ENCODE measurements at places on chromosomes 2 and 18.

DNA sequence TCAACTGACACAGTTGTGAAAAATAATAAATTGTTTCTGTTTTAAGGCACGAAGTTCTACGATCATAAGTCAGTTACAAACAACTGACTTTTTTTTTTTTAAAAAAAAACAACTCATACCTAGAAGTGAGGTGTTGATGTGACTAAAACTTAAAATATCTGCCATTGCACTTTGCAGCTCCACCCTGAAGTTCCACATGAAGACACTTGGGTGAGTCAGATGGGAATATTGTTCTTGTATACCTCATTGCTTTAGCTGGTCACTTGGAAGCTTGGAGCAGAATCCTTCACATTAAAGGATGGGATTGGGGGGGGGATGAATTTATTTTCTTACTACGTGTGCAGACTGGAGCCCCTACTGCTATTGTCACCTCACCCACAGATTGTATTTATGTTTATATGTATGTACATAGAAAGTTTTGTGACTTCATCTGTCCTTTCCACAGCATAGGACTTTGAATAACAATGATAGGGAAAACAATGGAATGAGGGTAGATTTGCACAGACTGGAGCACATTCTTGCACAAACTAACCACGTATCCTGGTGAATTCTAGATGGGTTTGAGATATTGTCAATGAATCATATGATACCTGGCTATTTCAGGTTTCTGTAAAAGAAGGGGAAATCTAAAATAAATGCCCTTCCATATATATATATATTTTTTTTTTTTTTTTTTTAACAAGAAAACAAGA, 57.9 kb upstream of the ARHGAP15 start:
- DNase-seq, result no peak

- DNase-seq, result no peak
These were observed 14.0 kb downstream of the ARMC9 start for GRCh38 chr2:231212329-231212845.

DNA sequence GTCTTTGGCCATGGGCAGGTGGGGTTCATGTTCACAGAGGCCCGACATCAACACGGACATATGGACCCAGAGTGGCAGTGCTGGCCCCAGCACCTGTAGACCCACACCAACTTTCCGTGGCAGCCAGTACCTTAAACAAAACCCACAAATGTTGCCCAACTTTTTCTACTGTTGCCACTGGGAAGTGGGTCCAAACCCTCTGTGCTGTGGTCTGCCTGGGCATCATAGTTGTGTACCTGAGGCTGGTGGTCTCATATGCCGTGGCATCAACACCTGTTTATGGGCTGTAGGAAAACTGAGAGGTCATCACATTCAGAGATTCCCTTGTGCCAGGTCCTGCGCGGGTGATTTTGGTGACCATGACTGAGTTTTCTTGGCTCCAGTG, 79.9 kb downstream of the SH3RF3 start:
- no peak for DNase-seq

- no peak for DNase-seq
These were observed 249.8 kb upstream of the FSHR start for GRCh38 chr2:49404108-49404507.

- no peak for DNase-seq
These were observed 70.2 kb downstream of the ACAA2 start for GRCh38 chr18:49743117-49743567.

- DNase-seq, result no peak
These were observed 109.2 kb downstream of the PTPRM start for GRCh38 chr18:7676253-7676873.

DNA sequence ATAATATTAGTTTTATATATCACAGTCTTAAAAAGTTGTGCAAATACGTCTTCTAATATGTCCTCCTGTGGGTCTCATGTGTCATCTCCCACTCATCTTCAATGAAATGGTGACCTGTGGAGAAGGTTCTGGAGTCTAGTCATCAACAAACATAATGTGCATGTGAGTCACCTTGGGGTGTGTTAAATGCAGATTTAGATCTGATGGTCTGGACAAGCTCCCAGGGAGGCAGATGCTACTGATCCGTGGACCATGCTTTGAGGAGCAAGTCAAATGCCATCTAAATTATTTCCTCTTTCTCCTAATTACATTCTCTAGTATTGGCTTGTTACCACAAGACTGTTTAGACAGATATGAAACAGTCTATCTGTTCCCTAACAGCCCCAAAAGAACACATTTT, 210.9 kb downstream of the CD226 start:
- DNase-seq, result no peak

GRCh38 chr18:49656073-49656692, 94.3 kb downstream of the LIPG start:
- DNase-seq, result no peak

DNA sequence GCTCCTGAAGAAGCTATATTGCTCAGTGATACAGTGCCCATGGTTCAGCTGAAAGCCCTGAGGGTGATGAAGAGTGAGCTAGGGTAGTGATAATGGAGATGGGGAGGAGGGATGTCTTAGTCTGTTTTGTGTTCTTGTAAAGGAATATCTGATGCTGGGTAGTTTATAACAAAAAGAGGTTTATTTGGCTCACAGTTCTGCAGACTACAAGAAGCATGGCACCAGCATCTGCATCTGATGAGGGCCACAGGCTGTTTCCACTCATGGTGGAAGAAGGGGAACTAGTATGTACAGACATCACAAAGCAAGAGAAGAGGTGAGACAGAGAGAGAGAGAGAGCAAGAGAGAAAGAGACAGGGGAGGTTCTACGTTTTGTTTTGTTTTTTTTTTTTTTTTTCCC, 417.3 kb upstream of the TRIB2 start:
- no peak for DNase-seq

GRCh38 chr2:39448169-39448502, 11.1 kb upstream of the MAP4K3 start:
- DNase-seq, result no peak

DNA sequence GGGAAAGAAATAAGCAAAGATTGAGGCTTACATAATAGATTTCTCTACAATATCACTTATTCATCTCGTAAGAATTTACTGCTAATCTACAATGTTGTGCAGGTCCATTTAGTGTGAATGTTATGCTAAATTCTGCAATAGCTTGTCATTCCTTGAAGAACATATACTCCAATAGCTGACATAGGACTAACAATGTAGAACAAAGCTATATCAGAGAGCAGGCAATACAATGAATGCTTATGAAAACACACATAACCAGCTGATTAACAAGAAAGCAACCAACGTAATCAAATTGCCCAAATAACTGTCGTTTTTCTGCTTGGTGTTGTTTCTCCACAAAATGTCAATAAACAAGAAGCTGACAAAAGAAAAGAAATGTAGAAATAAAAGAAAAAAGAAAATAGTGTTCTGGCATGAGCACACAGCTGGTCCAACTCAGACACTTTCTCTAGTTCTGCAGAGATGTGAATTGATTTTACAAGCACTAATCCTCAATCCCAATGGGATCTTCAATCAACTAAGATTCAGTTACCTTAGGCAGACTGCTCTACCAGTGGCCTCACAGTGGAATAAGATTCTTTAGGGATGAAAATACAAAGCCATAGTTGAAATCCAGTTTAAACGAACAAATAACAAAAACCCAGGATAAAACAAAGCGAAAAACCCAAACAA, 1024.7 kb upstream of the PIK3C3 start:
- DNase-seq, result no peak

GRCh38 chr2:99812426-99812825, 322.6 kb upstream of the REV1 start:
- DNase-seq, result no peak

DNA sequence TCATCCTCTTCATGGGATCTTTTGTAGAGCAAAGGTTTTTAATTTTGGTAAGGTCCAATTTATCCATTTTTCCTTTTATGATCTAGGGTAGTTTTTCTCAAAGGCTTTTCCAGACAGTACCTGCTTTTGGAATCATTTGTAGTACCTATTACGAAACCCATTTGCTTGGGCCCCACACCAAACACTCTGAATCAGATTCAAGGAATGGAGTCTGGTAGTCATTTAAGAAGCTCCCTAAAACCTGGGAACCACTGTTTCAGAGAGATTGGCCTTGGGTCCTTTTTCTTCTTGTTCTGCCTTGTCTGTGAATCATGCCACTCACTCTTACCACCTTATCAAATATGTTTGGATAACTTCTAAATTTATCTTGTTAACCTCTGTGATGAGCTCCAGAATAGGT, 40.3 kb downstream of the OSBPL6 start:
- no peak for DNase-seq

DNA sequence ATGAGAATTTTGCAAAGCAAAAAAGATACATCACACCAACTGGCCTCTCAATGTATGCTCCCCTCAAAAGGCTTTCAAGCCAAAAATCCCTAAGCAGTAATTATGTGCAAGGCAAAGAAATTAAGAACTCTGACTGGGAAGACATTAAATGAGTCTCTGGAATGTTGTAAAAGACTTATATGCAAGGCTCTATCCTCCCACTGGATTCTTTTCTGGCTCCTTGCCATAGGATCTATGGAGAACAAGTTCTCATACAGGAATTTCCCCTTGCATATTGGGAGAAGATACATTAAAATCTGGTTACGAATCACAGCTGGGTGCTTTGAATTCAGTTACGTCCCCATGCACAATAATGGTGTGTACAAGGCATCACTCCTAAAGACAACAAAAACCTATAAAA, 73.4 kb upstream of the ATL2 start:
- DNase-seq, result no peak

- DNase-seq, result no peak
These were observed 14.1 kb downstream of the DTYMK start for GRCh38 chr2:241672243-241673188.

DNA sequence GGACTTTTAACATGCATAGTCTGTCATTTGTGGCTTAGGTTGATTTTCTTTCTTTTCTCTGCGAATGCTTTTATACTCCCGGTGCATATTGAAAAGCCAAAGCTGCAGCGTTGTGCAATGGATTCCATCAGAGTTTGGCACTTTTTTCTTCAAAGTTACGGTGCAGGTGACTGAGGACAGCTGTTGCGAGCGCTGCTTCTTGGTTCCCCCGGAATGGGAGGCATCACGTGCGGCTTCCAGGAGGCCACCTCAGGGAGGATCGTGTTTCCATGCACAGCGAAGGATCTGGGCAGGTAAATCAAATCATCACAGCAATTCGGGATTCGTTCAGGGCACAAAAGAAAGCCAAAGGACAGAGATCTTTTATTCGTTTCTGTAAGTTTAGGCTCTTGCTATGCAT, 109.6 kb upstream of the ALKAL2 start:
- no peak for DNase-seq

GRCh38 chr18:59024829-59025228, 114.9 kb upstream of the SEC11C start:
- no peak for DNase-seq

DNA sequence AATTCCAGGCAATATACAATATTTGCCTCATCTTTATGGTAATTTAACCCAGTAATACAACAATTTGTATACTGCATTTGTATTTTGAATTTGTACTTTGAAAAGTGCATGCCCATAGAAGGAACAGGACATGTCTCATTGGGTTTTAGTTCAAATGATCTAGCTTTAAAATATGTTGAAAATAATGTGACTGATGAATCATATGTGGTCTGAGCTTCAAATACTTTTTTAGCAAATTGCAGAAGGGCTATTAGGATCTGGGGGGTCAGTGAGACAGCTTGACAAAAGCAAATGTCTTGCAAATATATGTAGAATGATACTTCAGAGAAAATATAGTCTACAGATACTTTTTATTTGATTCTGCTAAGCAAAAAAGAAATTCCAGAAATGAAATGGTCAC, 248.9 kb downstream of the DCC start:
- DNase-seq, result no peak

DNA sequence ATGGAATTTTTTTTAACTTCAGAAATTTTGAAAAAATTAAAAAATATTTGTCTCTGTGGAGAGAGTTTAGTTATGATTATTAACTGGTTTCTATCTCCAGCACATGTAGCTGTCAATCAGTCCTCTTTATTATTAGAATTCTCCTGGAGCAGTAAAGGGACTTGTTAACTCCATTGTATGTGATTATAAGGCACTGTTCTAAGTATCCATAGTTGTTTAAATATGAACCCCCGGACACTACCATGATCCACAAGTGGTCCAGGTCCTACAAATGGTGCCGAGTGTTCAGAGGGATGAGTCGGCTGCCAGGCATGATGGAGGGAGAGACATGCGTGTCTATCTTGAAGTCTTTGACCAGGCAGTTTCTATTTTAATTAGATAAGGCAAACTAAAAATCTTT, 492 bp downstream of the CHRNA1 start:
- DNase-seq, result no peak

- DNase-seq, result no peak
These were observed 276.7 kb downstream of the CCDC85A start for GRCh38 chr2:56460508-56460907.

- no peak for DNase-seq
These were observed 21.6 kb downstream of the BMP10 start for GRCh38 chr2:68849579-68850030.

DNA sequence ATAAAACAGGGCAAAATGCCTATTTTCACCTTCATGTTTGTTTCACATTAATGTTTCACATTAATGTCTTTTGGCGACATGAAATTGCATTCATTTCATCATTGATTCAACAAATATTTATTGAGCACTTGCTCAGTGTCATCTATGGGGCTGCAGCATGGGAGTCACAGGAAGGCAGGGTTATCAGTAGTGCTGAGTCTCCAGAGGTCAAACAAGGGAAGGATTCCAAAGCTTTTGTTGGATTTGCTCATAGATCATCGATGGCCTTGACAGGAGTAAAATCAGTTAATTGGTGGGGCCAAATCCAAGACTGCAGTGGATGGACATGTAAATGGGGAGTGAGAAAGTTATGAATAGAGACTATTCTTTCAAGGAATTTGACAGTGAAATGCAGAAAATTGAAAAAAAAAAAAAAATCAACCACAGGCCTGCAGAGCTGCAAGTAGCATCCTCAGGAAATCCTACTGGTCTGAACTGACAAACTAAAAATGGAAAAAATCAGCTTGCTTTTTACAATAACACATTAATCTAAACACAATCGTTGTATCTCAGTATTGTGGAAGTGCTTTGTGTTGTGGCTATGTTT, 1290.8 kb downstream of the DPP10 start:
- DNase-seq, result no peak

DNA sequence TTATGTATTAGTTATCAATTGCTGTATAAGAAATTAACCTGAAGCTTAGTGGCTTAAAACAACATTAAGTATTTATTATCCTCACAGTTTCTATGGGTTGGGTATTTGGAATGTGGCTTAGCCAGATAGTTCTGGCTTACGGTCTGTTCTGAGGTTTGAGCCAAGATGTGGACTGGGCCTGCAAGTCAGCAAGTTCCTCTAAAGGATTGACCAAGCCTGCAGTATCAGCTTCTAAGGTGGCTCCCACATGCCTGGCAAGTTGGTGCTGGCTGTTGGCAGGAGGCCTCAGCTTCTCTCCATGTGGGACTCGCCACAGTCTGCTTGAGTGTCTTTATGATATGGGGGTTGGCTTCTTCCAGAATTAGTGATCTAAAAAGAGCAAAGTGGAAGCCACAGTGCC, 45.0 kb upstream of the TCF4 start:
- no peak for DNase-seq

DNA sequence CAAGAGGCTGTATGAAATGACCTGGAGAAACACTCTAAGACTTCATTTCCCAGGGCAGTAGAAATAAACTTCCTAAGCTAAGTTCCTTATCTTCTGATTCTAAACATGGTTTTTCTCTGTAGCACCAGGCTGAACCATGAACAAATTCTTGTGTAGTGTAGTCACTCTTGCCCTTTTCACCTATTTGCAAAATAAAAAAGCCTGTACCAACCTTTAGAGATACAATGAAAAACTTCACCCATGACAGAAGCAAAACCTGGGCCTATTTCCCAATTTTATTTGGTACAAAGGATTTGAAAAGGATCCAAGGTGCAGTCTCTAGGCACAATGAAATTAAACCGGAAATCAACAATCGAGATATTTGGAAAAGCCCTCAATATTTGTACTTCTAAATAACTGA, 43.6 kb downstream of the POLR1A start:
- no peak for DNase-seq

- no peak for DNase-seq
These were observed 104.5 kb downstream of the TDRD15 start for GRCh38 chr2:21228041-21228895.
